Non-pigmented ciliary epithelial cell (primary cell): ENCODE measurements at places on chromosomes 5 and 9.

DNA sequence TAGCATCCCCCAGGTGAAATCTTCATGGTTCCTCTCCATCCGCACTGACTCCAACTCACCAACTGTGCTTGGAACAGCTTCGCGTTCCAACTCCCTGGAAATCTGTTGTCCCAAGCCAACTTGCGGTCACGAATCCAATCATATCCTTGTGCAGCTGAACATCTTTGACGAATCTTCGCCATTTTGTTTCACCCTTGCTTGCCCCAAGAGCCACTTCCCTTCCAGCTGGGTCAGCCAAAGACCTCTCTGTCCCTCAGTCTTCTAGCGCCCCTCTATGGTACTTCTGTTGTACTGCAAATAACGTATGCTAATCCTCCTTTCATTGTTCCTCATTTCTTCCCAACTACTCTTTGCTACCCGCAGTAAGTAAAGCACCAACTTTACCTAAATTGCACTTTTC lies 61.0 kb upstream of the TARS1 start:
- no peak for DNase-seq

DNA sequence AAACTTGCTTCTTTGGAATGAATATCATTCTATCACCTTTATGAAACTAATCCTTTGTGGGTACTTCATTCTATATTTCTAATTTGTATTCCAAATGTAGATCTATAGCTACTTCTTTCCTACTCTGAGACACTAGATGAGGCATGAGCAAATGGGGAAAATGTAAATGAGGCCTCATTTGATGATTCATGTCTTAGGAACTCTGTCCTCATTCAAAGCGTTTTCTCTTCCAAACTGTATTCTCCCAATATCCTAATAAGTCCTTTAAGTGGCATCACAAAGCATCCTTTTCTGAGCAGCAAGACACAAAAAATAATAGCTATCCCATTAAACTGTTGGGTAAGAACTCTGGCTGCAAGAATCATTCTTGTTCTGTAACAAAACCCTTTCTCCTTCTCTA lies 56.1 kb downstream of the TTLL11 start:
- no peak for DNase-seq

GRCh38 chr9:105515811-105516413 lies 42.0 kb upstream of the FKTN start:
- DNase-seq = no peak

DNA sequence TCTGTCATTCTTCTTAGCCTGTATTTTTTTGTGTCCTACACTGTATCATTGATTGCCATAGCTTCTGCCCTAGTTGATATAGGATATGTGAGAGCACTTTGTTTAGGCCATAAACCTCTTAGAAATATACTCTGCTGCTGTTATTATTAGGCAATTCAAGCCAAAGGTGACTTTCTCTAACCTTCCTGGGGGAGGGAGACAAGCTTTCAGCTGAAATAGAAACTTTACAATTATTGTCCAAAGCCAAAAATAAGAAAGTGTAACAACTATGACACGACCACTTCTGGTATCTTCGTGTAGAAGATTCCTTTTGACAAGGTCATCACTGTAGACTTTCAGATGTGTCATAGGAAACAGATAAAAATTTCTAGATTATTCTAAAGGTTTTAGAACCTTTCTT lies 12.2 kb upstream of the CSNK1A1 start:
- no peak for DNase-seq

DNA sequence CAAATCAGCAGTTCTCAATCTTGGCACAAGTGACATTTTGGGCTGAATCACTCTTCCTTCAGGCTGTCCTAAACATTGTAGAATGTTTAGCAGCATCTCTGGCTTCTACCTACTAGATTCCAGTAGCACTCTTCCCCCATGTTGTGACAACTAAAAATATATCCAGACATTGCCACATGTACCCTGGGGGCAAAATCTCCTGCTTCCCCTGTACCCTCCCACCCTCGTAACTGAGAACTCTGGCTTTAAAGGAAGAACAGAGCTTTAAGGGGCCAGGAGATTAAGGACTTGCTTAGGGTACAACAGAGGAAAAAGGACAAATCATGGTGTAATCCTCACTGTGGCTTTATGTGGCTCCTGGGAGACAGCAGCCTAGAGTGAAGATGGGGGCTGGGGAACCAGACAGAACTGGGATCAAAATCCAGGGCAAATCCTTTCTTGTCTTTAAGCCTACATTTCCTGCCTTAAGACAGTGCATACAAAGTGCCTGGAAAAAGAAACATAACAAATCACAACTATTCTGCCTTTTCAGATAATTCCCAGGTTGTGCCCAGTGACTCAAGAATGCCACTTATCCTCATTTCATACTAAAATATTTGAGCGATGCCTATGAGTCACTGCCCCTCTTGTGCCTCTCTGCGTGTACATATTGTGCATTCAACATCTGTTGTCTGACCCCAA lies 109.3 kb downstream of the DAPK1 start:
- no peak for DNase-seq

GRCh38 chr5:129971714-129972113 lies 67.4 kb downstream of the CHSY3 start:
- no peak for DNase-seq

DNA sequence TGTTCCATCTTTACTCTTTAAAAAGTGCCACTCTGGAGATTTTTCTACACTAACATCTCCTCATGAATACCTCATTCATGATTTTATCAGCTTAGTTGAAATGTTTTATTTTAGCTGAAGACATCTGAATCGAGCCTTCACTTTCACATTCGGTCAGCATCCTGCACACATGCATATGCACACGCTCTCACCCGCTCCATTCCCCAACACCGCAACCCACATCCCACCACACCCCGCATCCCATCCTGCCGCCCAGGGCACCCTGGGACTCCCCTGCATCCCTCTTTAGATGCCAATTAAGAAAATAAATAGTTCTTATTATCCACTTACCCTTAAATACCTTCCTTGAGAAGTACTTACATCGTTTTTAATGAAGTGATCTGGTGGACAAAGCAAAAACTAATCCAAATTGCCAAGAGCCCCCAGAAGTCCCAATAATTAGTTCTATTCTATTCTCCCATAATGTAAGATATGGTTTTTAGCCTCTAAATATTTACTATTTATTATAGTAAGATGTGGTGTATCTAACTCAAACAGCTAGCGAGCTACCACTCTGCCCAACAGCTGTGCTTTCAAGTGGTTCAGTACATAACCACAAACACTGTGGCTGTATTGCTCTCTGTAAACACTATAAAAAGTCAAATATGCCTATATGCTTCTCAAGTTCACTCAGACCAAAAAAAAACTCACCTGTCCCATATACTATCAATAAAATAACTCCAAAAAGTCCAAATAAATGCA lies 38.2 kb downstream of the GZMK start:
- DNase-seq = no peak

DNA sequence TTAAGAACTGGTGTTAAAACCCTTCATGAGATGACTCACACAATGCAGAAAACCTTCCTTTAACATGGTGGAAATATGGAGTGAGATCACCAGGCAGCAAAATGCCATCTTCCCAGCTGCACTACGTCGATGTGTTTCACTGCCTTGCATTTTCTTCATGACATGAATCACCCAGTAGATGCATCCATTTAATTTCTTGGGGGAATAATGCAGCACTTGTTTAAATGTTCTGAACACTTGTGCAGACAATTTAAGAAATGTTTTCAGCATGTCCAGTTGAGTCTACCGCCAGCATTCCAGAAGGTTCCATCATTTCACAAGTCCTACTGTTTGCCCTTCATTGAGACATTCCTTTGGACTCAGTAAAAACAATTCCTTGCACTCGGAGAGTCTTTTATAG lies 81.6 kb downstream of the ADAMTS16 start:
- DNase-seq = peak; percentile 26

DNA sequence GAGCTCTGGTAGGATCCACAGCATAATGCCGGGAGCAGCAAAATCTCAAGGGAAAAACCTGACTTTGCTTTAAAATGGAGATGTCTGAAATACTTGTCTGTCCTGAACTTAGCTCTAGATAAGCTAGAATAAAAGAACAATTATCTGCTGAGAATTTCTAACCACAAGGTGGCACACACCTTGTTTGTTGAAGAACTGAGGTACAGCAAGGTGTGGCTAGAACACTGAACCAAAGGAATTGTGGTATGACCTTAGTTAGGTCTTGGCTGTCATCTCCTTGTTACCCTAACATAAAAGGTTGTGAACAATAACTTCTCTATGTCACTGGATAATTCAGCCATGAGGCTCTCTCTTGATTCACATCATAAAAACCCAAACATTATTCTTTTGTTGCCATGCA lies 72.3 kb upstream of the ANXA1 start:
- DNase-seq = no peak

- DNase-seq = no peak
These were observed 48.2 kb downstream of the TRIO start for GRCh38 chr5:14191325-14191724.

GRCh38 chr9:21813575-21814473 lies 11.4 kb downstream of the MTAP start:
- DNase-seq = no peak

DNA sequence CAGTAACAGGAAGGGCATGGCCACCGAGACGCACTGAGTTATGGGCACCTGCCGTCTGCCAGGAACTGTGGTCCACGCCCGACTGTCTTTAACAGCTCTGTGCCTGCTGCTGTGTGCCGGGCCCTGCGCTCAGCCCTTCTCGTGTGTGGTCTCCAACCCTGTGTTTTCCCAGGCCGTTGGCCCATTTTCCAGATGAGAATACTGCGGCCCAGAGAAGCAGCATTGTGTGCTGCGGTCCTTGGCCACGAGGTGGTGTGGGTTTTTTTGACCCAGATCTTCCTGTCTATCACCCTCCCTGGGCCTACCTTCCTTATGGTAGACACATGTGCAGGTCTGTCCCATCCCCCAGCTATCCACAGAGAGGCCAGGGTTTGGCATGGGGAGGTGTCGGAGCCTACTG lies 47.0 kb downstream of the RXRA start:
- no peak for DNase-seq

DNA sequence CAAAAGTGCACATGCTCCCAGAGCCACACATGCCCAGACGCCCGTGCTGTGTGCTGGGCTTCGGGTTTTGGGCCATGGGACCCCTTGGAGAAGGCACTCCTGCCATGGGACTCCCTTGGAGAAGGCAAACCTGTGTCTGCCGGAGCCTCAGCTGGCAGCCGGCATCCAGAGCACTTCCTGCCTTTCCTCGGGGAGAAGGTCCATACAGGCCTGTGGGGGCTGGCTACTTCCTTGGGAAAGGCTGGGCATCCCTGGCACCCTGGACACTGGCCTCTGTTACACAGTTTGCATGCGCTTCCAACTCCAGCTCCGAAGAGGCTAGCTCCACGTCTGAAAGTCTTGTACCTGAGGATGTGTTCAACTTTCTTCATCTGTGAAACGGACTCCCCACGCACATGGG lies 14.7 kb upstream of the IRX4 start:
- DNase-seq = no peak

DNA sequence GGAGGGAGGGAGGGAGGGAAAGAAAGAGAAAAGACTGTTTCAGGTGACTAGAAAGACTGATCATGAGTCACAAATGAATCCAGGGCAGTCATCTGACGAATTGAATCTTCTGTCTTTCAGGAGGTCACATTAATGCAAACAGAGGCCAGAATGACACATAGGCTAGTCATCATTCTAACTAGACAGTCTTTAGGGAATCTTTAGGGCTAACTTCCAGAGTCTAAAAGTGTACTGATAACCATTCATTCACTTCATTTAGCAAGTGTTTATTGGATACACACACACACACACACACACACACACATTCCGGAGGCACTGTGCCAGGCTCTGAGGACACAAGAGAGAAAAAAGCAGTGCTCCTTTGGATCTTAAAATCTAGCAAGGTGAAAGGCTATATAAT lies 156.7 kb downstream of the EBF1 start:
- peak; percentile 68 for DNase-seq

DNA sequence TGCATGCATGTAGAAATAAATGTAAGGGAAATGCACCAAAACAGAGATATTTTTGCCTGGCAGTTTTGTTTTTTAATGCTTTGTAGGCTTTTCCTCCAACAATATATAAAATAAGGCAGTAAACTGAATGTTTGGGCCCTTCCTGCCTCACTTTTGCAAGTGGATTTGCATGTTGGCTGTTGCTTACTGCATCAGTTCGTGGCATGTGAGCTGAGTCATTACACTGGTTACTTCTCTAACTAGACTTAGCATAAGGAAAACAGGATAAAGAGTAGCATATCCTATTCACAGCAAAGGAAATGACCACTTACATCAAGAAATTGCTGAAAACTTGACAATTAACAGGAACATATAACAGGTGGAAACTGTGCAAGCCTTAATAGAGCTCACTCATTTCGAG lies 113.4 kb downstream of the TLE1 start:
- DNase-seq = no peak

- DNase-seq = no peak
These were observed 527.3 kb downstream of the MTRR start for GRCh38 chr5:8396246-8396645.

- DNase-seq = no peak
These were observed 20.6 kb downstream of the PSMB7 start for GRCh38 chr9:124394596-124394995.

GRCh38 chr5:40832345-40832744 lies 2.7 kb downstream of the RPL37 start:
- no peak for DNase-seq

GRCh38 chr9:95032580-95033341 lies 284.7 kb downstream of the FANCC start:
- DNase-seq = no peak

- DNase-seq = no peak
These were observed 29.3 kb upstream of the LVRN start for GRCh38 chr5:115932991-115933390.

DNA sequence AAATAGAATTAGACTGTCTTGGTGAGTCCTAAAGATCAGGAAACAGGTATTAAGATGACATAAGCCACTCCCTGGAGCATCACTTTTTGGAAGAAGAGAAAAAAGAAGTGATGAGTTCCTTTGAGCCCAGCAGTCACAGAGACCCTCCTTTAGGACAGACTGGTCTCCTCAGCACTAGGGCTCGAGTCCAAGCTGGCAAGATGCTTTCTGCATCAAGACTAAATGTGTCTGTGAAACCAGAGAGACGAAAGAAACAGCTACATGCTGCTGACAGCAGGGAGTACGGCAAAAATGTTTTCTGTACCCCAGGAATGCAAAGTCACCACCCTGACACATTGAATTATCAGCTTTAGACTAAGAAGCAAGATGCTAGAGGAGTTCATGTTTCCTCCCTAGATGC lies 184.5 kb downstream of the CRB2 start:
- no peak for DNase-seq

GRCh38 chr5:73652391-73652790 lies 26.4 kb downstream of the ARHGEF28 start:
- no peak for DNase-seq

- DNase-seq = no peak
These were observed 736.3 kb downstream of the TAF11L14 start for GRCh38 chr5:18370531-18370930.

DNA sequence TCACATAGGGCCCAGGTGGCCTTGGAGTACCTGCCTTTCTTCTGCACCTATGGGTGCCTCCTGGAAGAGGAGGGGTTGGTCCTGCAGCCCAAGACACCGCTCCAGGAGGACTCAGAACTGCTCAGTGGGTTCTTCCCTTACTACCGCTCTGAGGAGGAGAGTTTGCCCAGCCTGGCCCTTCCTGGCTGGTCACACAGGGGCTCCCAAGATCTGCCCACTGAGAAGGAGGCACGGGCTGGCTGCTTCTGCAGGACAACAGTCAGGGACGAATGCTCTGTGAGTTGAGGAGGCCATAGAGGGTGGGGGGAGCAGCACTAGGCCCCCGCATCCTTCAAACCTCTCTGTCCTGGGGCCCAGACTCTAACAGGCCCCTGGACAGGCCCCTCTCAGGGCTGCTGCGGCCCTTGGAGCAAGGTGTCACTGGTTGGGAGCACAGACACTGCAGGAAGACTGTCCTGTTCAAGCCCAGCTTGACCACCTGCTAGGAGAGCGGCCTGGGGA lies 9.9 kb upstream of the SLC25A48 start:
- no peak for DNase-seq
